Activated CD8-positive, alpha-beta memory T cell treated with anti-CD3 and anti-CD28 coated beads for 4 hours (primary cell): ENCODE measurements at places on chromosomes 7 and 10.

DNA sequence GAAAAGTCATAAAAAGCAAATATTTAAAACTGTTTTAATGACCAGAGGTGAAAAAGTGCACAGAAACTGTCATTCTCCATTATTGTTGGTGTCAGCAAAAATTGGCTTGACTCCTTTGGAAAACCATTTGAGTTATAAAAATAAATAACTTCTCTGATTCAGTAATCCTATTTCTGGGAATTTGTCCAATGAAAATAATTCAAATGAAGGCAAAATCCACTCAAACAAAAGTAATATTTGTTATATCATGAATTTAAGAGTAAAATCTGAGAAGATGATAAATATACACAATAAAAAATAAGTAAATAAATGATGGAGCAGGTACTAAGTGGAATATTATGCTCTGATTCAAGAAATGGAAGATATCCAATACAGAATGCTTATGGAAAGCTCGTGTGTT is 326.6 kb upstream of the KLF6 start:
- DNase-seq = no peak

DNA sequence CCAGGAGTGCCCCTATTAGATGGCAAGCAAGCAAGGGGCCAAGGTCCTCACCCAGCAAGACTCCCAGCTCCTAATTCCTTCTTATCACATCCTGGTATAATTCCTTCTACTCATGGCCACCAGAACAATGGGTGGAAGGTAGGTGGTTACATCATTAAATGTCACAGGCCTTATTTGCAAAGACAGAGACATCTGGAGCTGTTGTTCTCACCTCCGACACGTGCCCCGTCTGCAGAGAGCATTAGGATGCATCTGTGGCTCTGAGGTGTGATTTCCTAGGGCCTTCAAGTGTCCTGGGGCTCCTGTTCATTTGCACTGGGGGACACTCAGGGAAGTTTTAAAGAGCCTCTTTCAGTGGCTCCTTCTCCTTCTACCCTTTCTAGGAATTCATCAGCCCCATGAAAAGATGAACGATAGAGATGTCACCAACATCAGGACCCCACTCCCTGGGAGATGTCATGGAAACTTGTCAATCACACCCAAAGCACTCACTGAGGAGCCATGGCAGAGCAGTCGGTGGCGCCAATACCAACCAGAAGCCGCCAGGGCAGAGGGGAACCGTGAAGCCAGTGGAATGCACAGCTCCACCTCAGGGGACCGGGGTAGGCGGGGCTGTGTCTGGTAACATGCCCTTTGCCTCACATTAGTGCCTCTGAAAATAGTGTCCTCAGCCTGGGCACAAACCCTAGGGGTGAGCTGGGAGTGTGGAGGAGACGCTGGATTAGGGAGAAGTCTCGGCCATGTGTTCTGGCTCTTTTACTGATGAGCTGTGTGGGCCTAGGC is 2.9 kb upstream of the ATP6V0E2 start:
- no peak for DNase-seq

DNA sequence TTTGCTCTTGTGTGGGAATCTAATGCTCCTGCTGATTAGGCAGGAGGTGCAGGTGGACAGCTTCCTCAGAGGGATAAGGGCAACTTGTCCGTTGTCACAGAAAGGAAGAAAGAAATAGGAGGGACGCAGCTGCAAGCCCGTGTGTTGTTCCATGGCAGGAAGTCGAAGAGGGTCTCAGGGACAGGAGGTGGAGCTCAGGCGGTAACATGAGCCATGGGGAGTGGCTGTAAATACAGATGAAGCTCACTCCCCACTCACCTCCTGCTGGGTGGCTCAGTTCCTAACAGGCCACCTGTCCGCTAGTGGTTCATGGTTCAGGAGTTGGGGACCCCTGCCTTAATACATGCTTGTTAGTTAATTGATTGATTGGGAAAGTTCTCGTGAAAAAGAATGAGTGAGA is 101.7 kb upstream of the SFMBT2 start:
- no peak for DNase-seq

- no peak for DNase-seq
Observed at GRCh38 chr7:105345725-105346124, 43.0 kb downstream of the SRPK2 start.
